ENCODE measurements at places on chromosomes 2 and 18.

- DNase-seq: no peak
Observed at GRCh38 chr2:239532859-239533258, 132.0 kb upstream of the HDAC4 start.

DNA sequence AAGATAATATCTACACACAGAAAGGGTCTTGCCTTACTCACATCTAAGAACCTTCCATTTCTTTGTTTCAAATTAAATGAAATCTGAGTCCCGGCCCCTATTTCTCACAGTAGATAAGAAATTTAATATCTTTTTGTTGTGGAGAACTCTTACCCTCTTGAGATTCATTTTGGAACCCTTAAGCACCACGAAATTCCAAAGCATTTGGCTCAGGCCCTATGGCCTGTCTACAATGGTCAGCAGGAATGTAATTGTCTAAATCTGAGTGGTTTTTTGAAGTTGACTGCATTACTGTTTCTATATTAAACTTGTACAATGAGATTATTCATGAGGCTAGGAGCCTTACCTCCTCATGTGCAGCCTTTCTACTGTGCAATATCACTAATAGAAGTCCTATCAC, 723.3 kb downstream of the TSN start:
- DNase-seq: no peak

GRCh38 chr18:58005011-58005410, 39.0 kb upstream of the NEDD4L start:
- no peak for DNase-seq

DNA sequence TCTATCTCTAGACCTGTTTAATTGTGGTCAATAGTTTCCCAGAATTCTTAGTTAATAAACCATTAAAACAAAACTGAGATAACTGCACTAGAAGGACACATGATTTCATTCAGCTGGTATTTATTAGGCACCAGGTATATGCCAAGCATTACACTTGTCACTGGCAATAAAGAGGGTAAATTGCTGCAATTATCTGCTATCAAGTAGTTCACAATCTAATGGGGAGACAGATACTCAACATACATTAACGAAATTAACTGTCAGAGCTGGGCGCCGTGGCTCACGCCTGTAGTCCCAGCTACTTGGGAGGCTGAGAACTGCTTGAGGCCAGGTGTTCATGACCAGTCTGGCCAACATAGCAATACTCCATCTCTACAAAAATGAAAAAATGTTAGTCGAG, 71.7 kb upstream of the WIPF1 start:
- no peak for DNase-seq

DNA sequence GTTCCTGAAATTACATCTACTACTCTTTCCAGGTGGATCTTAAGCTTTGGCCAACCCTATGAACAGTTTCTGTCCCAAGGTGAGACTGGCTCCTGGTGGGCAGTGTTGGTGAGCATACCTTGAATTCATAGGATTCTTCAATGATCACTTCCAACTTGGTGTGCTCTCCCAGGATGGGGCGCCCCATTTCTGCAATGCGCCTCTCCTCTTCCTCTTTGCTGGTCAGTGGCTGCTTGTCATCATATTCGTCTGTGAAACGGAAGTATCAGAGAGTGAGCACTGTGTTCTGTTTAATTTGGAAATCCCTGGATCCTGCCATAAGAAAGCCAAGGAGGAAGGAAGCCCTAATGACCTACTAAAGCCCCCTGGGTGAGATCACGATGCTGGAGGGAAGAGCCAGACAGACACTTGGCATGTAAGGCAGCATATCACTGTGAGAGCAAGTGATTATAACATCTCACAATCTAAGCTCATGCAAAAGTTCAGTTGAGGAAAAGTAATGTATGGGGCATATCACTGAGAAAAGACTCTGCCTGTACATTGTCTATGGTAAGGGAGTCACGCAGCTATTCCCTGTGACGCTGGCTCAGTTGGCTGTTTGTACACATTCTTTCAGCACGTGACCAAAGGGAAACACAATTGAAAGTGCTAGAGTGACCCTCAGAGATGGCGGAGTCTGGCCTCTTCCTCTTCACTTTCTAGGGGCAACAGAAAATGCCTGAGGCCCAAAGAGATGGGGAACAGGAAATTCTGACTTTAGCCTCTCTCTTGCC, 287.0 kb downstream of the SLC8A1 start:
- DNase-seq: no peak

DNA sequence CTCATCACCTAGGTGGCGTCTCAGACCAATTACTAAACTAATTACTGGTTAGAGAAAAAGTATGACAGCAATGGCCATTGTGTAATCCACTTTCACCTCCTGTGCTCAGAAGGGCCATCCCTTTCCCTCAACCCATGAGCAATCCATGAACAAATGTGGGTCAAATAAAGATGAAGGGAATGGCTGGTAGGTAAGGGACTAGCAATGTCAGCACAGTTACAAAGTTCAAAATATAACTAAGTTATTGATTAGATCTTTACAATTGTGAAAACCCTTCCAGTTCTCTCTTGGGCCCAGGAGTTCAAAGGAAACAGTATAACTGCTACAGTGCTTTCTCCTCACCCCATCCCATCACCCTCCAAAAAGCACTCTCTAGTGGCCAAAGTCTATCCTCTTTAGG, 98.3 kb downstream of the DTNA start:
- DNase-seq: no peak

GRCh38 chr18:9861933-9862332, 23.8 kb upstream of the TXNDC2 start:
- DNase-seq: no peak

DNA sequence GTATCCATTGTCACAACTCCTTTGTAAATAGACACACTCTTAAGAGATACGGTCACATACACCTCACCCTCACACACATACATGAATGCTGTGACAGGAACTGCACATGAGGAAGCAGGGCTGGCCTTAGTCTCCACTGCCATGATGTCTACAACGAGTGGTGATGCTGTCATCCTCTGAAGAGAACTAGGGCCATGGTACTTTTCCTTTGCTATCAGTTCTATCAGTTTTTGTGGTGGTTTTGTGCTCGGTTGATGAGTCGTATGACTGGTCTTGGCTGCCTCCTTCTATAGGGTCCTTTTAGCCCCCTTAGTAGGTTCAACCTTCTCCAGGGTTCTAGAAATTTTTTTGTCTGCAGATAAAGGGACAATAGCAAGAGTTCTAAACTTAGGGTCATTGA, 66.0 kb downstream of the MYO3B start:
- no peak for DNase-seq

DNA sequence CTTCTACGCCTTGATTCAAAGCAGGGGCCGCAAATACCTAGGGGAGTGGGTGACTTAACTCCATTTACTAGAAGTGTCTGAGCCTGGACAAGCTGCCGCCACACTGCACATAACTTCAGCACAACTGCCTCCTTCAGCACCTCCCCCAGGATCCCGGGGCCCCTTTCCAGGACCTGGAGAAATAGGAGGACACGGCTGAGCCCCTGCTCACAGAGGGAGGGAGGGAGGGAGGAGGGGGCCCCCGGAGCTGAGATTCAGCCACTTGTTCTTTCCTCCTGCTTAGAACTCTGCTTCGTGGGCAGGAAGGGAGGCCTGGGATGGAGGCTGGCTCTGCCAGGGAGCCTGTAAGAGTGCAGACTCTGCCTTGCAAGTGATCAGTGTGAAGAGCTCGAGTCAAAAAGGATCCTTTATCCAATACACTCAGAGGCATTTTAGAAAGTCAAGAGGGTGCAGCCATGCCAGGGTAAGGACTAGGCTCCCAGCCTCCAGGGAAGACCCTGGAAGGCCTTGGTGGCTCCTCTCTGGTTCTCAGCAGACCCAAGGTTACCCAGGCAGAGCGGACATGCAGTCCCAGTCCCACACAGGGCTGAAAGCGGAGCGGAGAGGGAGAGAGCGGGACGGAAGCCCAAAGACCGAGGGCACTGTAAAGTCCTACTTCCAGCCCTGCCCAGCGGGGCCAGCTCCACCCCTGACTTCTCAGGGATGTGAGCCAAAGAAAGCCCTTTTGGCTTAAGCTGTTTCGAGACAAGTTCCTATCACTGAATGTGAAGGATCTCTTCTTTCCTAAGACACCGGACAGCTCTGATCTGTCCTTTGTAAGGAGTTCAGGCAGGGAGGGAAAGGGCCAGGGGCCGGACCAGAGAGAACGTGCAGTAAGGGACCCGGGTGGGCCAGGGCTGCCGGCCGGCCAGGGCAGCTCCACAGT, 8.6 kb upstream of the ARMC9 start:
- DNase-seq: no peak

DNA sequence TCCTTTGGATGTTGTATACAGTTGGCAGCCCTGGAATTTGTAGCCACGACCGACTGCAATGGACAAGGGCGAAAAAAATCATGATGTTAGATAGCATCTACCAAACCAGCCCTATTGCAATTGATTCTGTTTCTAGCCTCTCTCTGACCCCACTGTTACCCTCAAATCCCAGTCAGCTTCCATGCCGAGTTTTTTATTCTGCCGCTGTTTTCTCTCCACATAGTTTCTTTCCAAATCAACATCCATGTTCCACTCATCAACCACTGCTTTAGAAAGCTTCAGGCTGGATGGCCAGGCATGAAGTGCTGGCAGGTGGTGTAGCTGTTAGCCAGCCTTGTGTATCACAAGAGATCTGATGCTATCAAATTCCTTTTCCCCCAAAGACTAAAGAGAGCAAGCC, 272.8 kb downstream of the FIGN start:
- DNase-seq: no peak

DNA sequence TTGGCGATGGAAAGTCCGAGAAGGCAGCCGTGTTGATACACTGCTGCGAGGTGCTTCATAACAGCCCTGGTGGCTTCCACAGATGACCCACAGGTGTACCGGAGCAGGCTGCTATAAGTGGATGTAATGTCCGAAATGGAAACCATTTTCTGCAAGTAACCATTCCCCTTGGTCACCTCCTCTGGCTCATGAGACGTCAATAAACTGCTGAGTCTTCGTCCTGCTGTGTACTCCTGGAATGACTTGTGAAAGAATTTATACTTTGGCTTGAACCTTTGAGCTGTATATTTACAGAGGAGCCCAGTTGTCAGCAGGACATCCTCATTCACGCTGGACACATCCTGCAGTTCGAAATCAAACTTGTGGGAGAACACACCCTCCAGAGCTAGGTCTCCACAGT, 14.4 kb downstream of the NLRC4 start:
- no peak for DNase-seq

- DNase-seq: peak; percentile 36
Observed at GRCh38 chr2:226701052-226701451, 98.6 kb downstream of the IRS1 start.

- no peak for DNase-seq
Observed at GRCh38 chr2:203811491-203812221, 55.9 kb upstream of the CTLA4 start.

GRCh38 chr2:9140645-9141044, 66.0 kb upstream of the ASAP2 start:
- no peak for DNase-seq

GRCh38 chr2:56709181-56709580, 525.4 kb downstream of the CCDC85A start:
- DNase-seq: no peak

- no peak for DNase-seq
Observed at GRCh38 chr18:30889519-30890301, 152.8 kb downstream of the DSC3 start.

DNA sequence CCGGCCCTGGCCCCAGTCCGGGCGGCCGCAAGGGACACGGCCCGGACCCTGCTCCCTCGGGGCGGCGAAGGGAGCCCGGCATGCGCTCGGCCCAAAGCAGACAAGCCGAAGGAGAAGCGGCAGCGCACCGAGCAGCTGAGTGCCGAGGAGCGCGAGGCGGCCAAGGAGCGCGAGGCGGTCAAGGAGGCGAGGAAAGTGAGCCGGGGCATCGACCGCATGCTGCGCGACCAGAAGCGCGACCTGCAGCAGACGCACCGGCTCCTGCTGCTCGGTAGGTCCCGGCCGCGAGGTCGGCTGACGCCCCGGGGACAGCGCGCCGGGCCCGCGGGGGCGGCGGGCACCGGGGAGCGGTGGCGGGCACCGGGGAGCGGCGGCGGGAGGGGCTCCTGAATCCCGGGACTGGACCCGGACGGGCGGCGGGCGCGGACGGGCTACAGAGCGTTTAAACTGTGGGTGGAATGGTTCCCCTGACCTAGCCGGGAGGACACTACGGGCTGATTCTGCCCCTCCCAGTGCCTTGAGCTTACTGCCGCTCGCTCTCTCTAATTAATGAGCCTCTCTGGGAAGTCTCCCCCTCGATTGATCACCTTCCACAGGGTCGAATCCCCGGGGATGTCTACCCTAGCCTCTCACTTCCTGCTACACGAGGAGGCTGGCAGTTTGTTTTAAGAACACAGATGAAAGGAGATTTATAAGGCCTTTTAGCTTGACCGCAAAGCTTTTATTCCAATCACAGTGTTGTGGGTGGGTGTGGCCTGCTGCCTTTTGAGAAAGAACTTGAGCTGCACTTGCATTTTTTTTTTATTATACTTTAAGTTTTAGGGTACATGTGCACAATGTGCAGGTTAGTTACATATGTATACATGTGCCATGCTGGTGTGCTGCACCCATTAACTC, 853 bp downstream of the GNAL start:
- no peak for DNase-seq

Data from GF-D8 (cell line).